Right atrium auricular region (tissue), 2 donors: ENCODE measurements at places on chromosomes 7 and 10.

- no peak for DNase-seq
- no peak overlapping the region for H3K4me3 ChIP-seq
- no peaks in the 10 kb centered on the region for H3K27me3 ChIP-seq
- no peaks in the 10 kb centered on the region for H3K4me1 ChIP-seq
- H3K36me3 ChIP-seq, result no peaks in the 10 kb centered on the region
Observed at GRCh38 chr10:108454224-108454623, 1289.7 kb upstream of the SORCS1 start.

DNA sequence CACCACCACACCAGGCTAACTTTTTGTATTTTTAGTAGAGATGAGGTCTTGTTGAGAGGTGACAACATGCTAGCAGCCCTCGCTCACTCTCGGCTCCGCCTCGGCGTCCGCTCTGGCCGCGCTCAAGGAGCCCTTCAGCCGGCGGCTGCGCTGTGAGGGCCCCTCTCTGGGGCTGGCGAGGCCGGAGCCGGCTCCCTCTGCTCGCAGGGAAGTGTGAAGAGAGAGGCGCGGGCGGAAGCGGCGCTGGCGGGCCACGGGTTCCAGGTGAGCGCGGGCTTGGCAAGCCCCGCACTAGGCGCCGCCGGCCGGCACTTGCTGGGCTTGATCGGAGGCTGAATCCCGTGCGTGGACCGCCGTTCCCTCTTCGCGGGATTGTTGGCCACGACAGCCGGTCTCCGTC is 83.0 kb downstream of the EEPD1 start:
- H3K4me3 ChIP-seq, result no peak overlapping the region
- no peaks in the 10 kb centered on the region for H3K36me3 ChIP-seq
- H3K27me3 ChIP-seq, result no peaks in the 10 kb centered on the region
- H3K4me1 ChIP-seq, result no peaks in the 10 kb centered on the region

DNA sequence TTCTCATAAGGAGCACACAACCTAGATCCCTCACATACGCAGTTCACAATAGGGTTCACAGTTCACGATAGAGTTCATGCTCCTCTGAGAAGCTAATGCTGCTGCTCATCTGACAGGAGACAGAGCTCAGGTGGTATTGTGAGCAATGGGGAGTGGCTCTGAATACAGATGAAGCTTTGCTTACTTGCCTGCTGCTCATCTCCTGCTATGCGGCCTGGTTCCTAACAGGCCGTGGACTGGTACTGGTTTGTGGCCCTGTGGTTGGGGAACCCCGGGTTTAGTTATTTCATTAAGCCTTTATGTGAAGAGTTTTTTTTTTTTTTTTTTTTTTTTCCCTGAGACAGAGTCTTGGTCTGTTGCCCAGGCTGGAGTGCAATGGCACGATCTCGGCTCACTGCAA is 19.4 kb downstream of the SLK start:
- H3K27ac ChIP-seq, result no peak overlapping the region
- H3K27me3 ChIP-seq, result no peaks in the 10 kb centered on the region
- H3K4me1 ChIP-seq, result peaks cover 15% of the 10 kb centered on the region

DNA sequence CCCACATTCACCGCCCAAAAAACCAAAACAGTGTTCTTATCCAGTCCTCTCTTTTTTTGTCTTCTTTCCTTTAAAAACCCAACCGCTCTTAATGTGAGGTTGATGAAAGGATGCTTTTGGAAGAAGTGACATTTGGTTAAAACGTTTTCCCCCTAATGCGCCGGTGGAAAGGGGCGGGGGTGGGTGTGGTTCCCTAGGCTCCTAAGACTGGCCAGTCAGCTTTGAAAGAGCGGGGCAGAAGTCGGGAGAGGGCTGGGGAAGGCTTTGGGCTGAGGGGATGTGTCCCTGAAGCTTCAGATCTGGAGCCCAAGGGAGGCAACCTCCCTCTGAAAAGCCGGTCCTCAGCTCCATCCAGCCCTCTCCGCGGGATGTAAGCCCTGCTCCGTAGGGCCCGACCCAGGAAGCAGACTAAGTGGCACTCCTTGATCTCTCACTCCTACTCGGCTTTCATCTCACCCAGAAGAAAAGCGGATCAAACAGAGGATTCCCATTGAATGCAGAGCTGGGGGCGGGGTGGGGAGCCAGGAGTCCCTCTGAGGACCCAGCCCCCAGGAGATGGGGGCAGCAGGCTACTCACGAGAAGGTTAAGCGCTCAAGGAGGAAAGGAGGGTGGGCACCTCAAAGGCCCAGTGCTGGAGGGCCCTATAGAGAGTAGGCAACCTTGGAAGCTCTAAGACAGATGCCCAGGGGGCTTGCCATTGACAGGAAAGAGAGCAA is 2.4 kb upstream of the EVX1 start:
- H3K36me3 ChIP-seq, result no peaks in the 10 kb centered on the region
- H3K4me3 ChIP-seq, result no peak overlapping the region
- H3K27me3 ChIP-seq, result peaks cover 61% of the 10 kb centered on the region
- H3K27ac ChIP-seq, result no peak overlapping the region

- no peaks in the 10 kb centered on the region for H3K4me1 ChIP-seq
- H3K27ac ChIP-seq, result peak overlapping the region; percentile 88
- DNase-seq, result no peak
- H3K27me3 ChIP-seq, result no peaks in the 10 kb centered on the region
Observed at GRCh38 chr7:7641129-7641663, 644 bp downstream of the UMAD1 start.

- H3K27ac ChIP-seq, result peak overlapping the region; percentile 71
- no peak overlapping the region for H3K4me3 ChIP-seq
- DNase-seq, result no peak
- peaks cover 38% of the 10 kb centered on the region for H3K36me3 ChIP-seq
- no peaks in the 10 kb centered on the region for H3K27me3 ChIP-seq
Observed at GRCh38 chr10:125002047-125002422, 60.1 kb downstream of the ZRANB1 start.

GRCh38 chr7:121020249-121020988 is 31.9 kb downstream of the CPED1 start:
- DNase-seq, result no peak
- no peaks in the 10 kb centered on the region for H3K4me1 ChIP-seq
- H3K4me3 ChIP-seq, result no peak overlapping the region

- DNase-seq, result no peak
- H3K36me3 ChIP-seq, result peaks cover 41% of the 10 kb centered on the region
- H3K4me3 ChIP-seq, result no peak overlapping the region
- H3K27ac ChIP-seq, result peak overlapping the region; percentile 35
- H3K27me3 ChIP-seq, result no peaks in the 10 kb centered on the region
Observed at GRCh38 chr7:44980393-44981034, 1.7 kb upstream of the MYO1G start.

GRCh38 chr10:128709686-128710085 is 583.5 kb upstream of the MKI67 start:
- H3K27me3 ChIP-seq, result no peaks in the 10 kb centered on the region
- H3K36me3 ChIP-seq, result no peaks in the 10 kb centered on the region
- DNase-seq, result no peak
- H3K4me3 ChIP-seq, result no peak overlapping the region
- H3K27ac ChIP-seq, result no peak overlapping the region
- no peaks in the 10 kb centered on the region for H3K4me1 ChIP-seq

GRCh38 chr10:104252368-104252767 is 2.3 kb upstream of the GSTO1 start:
- no peak for DNase-seq
- no peaks in the 10 kb centered on the region for H3K27me3 ChIP-seq
- no peak overlapping the region for H3K4me3 ChIP-seq
- H3K36me3 ChIP-seq, result peaks cover 4% of the 10 kb centered on the region
- no peak overlapping the region for H3K27ac ChIP-seq
- no peaks in the 10 kb centered on the region for H3K4me1 ChIP-seq

DNA sequence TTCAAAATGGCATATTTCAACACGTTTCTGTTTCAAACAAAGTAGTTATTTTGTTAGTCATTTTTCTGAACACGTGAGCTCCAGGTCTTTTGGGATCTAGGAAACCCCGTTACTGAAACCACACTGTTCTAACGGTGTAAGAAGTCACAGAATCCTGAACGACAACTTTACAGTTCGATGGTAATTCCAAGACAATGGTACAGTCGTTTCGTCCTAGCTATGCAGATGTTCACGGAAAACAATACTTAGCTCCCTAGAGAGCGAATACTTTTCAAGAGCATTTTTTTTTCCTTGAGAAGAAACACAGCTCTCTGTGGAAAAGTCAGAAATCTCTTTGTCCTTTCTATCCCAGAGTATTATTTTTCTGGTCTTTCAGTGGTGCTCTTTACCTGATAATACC is 254.1 kb downstream of the ADARB2 start:
- H3K27me3 ChIP-seq, result no peaks in the 10 kb centered on the region
- H3K4me3 ChIP-seq, result no peak overlapping the region
- no peak overlapping the region for H3K27ac ChIP-seq
- H3K4me1 ChIP-seq, result no peaks in the 10 kb centered on the region
- DNase-seq, result no peak

- H3K4me3 ChIP-seq, result no peak overlapping the region
- no peak for DNase-seq
- no peak overlapping the region for H3K27ac ChIP-seq
- peaks cover 5% of the 10 kb centered on the region for H3K36me3 ChIP-seq
- peaks cover 13% of the 10 kb centered on the region for H3K4me1 ChIP-seq
- H3K27me3 ChIP-seq, result no peaks in the 10 kb centered on the region
Observed at GRCh38 chr10:13441476-13441875, 87.3 kb downstream of the BEND7 start.

GRCh38 chr10:51086710-51087109 is 12.4 kb downstream of the PRKG1 start:
- no peak for DNase-seq
- no peaks in the 10 kb centered on the region for H3K36me3 ChIP-seq
- no peak overlapping the region for H3K4me3 ChIP-seq

DNA sequence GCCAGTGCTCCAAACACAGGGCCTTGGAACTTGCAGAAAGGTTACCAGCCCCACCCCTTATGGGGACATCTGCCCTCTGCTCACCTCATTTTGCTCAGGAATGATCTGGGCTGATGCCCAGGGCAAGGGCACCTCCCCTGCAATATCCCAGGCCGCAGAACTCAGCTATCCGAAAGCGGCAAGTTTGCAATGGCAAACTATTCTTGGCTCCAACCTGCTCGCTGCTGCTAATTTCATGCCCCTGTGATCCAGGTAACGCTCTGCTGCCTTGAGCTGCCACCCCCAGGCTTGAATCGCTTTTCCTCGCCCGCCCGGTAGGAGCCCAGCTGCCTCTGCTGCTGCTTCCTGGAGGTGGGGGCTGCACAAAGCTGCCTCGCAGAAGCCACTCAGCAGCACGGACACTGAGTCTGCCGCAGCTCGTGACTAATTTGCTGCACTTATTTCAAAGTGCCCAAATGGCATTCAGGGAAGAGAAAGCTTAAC is 18.2 kb downstream of the SLC29A3 start:
- H3K36me3 ChIP-seq, result no peaks in the 10 kb centered on the region
- no peak overlapping the region for H3K27ac ChIP-seq
- H3K27me3 ChIP-seq, result no peaks in the 10 kb centered on the region
- no peaks in the 10 kb centered on the region for H3K4me1 ChIP-seq
- H3K4me3 ChIP-seq, result no peak overlapping the region

DNA sequence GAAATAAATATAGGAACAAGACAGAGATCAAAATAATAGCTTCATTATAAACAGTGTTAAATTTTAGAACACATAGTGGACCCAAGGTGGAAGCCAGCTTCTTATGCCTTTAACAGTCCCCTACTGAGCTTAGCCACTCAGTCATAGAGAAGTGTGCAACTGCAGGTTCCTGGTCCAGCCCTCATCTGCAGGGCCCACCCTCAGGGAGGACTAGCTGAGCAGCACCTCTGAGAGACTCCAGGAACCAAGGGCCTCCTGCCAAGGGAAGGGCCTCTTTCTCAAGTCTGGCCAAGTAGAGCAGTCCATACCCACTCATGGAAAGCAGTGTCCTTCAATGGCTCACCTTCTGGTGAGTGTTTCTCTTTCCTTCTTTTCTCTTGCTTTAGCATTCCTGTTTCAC is 173.7 kb upstream of the PRPS1L1 start:
- no peaks in the 10 kb centered on the region for H3K36me3 ChIP-seq
- H3K4me3 ChIP-seq, result no peak overlapping the region
- no peak for DNase-seq

DNA sequence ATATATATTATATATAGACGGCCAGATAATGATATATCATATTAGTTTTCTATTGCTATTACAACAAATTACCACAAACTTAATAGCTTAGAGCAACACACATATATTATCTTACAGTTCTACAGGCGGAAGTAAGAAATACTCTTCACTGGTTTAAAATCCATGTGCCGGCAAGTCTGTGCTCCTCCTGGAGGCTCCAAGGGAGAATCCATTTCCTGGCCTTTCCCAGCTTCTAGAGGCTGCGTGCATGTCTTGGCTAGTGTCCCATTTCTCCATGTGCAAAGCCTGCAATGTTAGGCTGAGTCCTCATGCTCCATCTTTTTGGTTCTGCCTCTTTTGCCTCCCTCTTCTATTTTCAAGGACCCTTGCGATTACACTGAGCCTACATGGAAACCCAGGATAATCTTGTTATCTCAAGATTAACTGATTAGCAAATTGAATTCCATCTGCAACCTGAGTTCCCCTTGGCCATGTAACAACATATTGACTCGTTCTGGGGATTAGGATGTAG is 23.9 kb upstream of the PNLIPRP3 start:
- no peak for DNase-seq
- no peak overlapping the region for H3K4me3 ChIP-seq
- H3K36me3 ChIP-seq, result no peaks in the 10 kb centered on the region
- no peak overlapping the region for H3K27ac ChIP-seq
- H3K4me1 ChIP-seq, result no peaks in the 10 kb centered on the region

- no peaks in the 10 kb centered on the region for H3K4me1 ChIP-seq
- no peaks in the 10 kb centered on the region for H3K36me3 ChIP-seq
- DNase-seq, result no peak
- no peaks in the 10 kb centered on the region for H3K27me3 ChIP-seq
- H3K27ac ChIP-seq, result no peak overlapping the region
Observed at GRCh38 chr7:84264396-84264795, 69.8 kb upstream of the SEMA3A start.

DNA sequence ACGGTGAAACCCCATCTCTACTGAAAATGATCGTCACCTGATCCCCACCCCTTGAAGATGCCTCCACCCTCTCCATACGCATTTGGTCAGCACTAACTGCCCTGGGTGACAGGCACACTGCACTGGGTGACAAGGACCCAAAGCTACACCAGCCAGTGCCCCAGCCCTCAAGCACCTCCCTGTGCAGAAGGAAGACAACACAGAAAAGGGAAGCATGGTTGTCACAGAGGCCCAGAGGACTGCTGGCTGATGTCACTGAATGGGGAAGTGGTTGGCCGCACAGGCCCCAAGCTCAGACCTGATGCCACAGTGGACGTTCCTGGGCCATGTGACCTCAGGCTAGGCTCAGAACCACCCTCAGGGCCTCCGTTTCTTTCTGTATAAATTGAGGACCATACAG is 4.2 kb upstream of the PILRA start:
- no peaks in the 10 kb centered on the region for H3K27me3 ChIP-seq
- peak overlapping the region; percentile 48 for H3K27ac ChIP-seq
- no peaks in the 10 kb centered on the region for H3K4me1 ChIP-seq
- DNase-seq, result peak; percentile 71
